ENCODE measurements at places on chromosomes 11 and 22. TPM values are rescaled to one million over a fixed set of nuclear protein-coding genes. Genes with fewer than 3 reads are reported as not detected.
A peak's percentile ranks its signal among the peaks of the same experiment; 100 is the strongest.

- DNase-seq = no peak
These were observed 125.1 kb upstream of the E2F8 start for GRCh38 chr11:19365743-19366410.

DNA sequence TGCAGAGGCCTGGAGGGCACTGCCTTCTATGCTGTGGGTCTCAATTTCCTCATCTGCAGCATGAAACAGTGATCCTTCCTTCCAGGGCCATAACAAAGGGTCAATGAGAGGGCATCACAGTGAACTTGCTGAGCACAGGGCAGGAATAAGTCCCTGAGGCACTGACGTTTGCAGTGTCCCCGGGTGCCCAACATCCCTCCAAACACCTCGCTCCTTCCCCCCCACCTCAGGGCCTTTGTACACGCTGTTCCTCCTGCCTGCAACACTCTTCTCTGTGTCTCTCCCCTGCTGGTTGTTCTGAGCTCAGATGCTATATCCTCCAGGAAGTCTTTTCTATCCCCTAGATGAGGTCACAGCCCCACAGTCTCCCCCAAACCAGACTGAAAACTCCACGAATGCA lies 59.7 kb upstream of the TCF20 start:
- DNase-seq = no peak

The KCNC1 gene
- total RNA-seq = not detected

The TMEM25 gene
- total RNA-seq = 8.2 TPM

DNA sequence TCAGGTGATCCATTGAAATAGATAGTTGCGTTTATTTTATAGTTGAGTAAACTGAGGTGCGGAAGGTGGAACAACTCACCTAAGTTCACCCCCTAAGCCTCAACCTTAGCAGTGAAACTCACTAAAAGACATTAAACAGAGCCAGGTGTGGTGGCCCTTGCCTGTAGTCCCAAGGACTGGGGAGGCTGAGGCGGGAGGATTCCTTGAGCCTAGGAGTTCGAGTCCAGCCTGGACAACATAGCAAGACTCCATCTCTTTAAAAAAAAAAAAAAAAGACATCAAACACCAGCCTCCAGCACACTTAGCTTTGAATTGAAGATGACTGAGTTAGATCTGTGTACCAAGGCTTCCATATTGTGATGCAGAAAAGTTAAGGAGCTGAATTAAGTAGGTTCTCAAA lies 845 bp upstream of the RAB36 start:
- no peak for DNase-seq

The CLDN5 gene
- 58.8 TPM for total RNA-seq

GRCh38 chr22:27990879-27991278 lies 71.8 kb upstream of the PITPNB start:
- DNase-seq = peak; percentile 35

- DNase-seq = no peak
These were observed 591.4 kb downstream of the SOX6 start for GRCh38 chr11:15764948-15765347.

The ATG2A gene
- total RNA-seq = 46.1 TPM

DNA sequence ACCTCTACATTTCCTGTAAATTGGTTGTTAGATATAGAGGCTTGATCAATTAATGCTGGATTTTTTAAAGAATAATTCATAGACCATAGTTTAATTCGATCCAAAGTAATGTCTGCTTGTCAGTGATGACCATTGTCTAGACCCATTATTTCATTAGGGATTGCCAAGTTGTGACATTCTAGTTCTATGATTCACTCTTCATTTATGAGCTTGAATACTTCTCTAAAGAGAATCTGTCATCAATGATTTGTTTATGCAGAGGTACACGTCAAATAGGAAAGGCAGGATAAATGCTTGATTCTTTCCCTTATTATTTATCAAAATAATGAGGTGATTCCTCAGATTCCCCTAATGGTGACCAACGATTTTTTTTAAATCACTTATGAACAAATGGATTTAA lies 24.0 kb upstream of the ROBO3 start:
- no peak for DNase-seq

DNA sequence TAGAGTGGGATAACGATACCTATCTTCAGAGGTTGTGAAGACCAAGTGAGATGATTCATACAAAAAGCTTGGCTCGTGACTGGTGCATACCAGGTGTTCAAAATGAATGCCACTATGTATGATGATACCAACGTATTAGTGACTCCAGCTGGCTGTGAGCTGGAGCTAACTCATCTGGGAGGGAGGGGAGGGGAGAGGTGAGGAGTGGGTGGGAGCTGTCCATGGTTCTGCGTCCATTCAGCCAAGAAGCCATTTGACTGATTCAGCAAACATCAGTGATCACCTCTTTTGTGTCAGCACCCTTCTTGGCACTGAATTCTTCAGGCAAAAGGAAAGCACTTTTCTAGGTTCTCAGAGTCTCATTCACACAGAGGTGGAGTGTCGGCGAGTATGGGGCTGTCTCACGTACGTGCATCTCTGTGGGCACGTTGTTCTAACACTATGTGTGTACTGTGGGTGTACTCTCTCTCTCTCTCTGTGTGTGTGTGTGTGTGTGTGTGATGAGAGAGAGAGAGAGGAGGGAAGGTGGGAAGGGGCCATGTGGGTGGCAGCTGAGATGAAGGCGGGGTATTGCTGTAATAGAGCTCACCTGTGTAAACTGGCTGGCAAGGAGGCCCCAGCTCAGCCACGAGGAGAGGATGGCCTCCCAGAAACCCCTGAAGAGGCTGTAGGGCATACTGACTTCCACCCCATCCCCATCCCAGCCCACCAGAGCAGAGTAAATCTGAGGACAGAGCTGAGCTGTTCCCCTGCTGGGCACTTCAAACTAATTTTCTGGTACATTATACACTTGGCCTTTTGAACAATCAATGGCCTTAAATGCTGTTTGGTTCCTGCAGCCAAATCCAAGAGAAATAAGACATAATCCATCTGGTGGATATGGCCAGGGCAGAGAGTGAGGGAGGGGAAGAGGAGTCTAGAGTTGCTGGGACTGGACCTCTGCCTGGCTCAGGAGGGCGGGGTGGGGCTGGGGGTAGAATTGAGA lies 96.1 kb upstream of the THY1 start:
- peak; percentile 80 for DNase-seq

DNA sequence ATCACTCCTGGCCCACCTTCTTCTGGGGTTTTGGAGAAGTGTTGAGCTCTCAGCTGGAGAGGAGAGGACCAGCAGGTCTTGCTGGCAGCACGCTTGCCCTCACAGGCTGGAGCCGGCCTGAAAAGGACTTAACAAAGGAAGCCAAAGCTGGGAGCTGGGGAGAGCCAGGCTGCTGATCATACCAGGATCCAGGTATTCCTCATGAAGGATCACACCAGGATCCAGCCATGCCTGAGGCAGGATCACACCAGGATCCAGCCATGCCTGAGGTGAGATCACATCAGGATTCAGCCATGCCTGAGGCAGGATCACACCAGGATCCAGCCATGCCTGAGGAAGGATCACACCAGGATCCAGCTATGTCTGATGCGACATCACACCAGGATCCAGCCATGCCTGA lies 17.0 kb downstream of the MRGPRD start:
- DNase-seq = no peak

The APOL2 gene
- total RNA-seq = 46.9 TPM

- no peak for DNase-seq
These were observed 23.9 kb upstream of the SWAP70 start for GRCh38 chr11:9639985-9640384.

- no peak for DNase-seq
These were observed 875 bp downstream of the TCP11L1 start for GRCh38 chr11:33040033-33040861.

DNA sequence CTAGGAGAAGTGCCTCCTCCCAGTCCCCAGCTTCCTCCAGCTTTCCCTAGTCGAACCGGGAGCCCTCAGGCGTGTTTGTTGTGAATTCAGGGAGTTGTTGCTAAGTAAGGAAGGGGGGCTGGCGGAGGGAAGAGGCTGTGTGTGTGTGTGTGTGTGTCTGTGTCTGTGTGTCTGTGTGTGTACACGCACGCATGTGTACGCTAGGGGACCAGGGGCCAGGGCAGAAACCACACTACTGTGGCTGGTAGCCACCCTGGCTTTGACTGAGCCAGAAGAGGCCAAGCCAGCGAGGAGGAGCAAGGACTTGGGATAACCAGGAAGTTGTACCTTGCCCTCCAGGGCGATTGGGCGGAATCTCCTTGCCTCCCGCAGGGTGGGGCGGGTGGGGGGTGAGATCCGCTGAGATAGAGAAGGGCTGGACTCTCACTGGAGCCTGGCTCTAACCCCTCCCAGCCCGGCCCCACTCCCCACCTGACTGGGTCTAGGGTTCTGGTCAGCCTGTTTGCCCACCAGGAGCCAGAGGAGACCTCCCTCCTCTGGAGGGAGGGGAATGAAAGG lies 7.5 kb downstream of the BCL9L start:
- peak; percentile 78 for DNase-seq

The C1QTNF5 gene
- total RNA-seq = 11.4 TPM

- peak; percentile 53 for DNase-seq
These were observed 12.3 kb upstream of the BID start for GRCh38 chr22:17786435-17787161.

The LRRC10B gene
- 0.92 TPM for total RNA-seq

DNA sequence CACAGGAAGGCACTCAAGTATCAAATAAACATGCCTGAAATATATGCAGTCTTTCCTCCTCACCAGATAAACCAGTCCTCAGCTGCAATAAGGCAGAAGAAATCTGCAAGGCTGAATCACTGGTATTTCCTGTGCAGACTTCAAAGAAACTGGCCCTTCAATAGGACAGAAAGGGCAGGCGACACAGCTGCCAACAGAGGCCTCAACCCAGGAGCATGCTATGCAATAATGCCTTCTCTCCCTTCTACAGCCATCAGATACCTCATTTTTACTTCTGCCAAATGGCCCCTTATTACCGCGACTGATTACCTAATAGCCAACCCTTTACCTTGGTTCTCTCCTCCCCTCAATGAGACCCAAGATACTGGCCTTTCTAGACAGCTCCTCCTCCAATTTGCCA lies 8.0 kb downstream of the NUMA1 start:
- DNase-seq = peak; percentile 41

DNA sequence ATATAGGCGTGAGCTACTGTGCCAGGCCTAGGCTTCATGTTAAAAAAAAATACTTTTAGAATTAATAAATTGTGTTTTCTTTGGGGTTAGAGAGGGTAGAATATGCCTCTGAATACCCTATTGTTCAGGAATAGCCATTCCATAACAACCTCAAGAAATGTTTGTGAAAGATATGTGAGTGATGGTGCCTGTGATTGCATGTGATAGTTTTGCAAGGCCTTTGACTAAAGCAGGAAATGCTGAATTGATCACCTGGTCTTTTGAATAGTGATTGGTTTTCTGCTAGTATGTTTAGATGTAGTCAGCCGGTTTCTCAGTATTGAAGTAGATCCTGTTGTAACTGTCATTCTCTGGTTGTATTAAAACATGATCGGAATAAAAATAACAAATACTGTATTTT lies 73.4 kb downstream of the UVRAG start:
- no peak for DNase-seq

The CALCA gene
- not detected for total RNA-seq

The IL17RA gene
- 19.1 TPM for total RNA-seq

The TSSC4 gene
- 9.4 TPM for total RNA-seq

The KREMEN1 gene
- 34.5 TPM for total RNA-seq

The CAPN1 gene
- total RNA-seq = 79.5 TPM

DNA sequence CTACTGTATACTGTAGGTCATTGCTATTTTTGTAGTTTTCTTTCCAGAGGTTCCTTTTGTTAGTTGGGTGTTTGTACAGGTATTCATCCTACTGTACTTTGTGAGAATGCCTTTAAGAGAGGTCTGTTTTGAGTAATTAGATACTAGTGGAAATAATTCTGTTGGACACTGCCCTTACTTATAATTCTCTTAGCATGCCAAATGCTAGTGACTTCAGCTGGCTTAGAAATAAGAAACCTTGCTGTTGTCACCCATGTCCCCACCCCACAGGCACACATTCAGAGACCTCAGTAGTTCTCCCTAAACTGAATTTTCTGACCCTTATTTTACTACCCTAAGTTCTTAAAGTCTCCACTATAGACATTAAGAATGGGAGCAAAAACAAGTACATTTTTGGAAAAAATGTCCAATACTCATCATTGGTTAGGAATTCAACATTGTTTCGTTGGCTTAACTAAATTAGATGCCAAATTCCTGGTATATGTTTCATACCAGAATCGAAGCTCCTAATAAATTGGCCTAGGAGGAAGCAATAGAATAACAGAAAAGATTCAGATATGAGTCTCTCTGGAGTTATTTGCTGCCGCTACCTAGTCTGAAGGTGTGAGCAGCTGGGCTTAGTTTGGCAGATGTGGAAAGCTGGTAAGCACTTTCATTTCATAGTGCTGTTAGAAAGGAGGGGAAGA lies 28.4 kb downstream of the ZNF143 start:
- DNase-seq = no peak

The SIK3 gene
- 97.8 TPM for total RNA-seq

DNA sequence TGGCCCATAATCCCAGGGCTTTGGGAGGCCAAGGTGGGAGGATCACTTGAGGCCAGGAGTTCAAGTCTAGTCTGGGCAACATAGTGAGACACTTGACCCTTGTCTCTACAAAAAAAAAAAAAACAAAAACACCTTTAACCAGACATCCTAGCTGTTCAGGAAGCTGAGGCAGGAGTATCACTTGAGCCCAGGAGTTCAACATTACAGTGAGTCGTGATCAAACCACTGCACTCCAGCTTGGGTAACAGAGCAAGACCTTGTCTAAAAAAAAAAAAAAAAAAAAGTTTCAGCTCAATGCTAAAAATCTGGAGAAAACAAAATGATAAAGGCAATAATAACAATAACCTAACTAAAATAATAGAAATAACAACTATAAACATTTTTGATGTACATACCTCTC lies 22.6 kb upstream of the APLP2 start:
- DNase-seq = no peak

The MDK gene
- 21.0 TPM for total RNA-seq

The CRKL gene
- 40.0 TPM for total RNA-seq

GRCh38 chr11:134119094-134119493 lies 50.2 kb downstream of the JAM3 start:
- no peak for DNase-seq

DNA sequence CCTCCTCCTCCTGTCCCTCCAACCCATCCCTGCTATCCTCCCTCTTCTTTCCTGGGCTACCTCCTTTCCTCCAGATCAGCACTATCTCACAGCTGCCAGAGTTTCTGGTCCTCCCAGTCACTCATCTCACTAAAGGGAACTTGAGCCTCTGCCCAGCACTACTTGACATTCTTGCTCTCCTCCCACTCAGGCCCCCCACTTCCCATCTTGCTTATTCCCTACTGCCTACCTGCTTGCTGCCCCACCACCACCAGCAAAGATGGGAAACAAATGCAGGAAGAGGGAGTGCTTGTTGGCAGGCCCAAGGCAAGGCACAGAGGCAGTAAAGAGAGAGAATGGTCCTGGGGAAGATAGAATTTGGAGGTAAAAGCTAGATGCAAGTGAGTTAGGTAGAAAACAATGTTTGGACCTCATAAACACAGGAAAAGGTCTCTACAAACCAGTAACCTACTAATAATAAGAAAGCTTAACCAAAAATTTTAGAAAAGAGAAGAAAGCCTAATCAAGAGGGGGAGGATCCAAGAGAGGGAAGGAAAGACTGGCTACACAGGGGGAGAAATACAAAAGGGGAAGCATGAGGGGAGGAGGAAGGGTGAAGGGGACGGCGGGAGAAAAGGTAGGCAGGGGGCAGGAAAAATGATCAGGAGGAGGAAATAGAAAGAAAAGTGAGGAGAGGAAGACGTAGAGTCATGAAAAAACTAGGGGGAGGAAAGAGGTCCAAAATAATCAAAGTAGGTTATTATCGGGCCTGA lies 63.6 kb downstream of the PAK1 start:
- no peak for DNase-seq

The TPBGL gene
- not detected for total RNA-seq

The FBXO3 gene
- 63.0 TPM for total RNA-seq

GRCh38 chr11:131064373-131064991 lies 148.2 kb upstream of the SNX19 start:
- DNase-seq = peak; percentile 78
